H9 (cell line): ENCODE measurements at places on chromosomes 1 and 21. TPM values are rescaled to one million over a fixed set of nuclear protein-coding genes. Genes with fewer than 3 reads are reported as not detected.

Gene ATP6V1G3
- not detected in 2 replicates for total RNA-seq

DNA sequence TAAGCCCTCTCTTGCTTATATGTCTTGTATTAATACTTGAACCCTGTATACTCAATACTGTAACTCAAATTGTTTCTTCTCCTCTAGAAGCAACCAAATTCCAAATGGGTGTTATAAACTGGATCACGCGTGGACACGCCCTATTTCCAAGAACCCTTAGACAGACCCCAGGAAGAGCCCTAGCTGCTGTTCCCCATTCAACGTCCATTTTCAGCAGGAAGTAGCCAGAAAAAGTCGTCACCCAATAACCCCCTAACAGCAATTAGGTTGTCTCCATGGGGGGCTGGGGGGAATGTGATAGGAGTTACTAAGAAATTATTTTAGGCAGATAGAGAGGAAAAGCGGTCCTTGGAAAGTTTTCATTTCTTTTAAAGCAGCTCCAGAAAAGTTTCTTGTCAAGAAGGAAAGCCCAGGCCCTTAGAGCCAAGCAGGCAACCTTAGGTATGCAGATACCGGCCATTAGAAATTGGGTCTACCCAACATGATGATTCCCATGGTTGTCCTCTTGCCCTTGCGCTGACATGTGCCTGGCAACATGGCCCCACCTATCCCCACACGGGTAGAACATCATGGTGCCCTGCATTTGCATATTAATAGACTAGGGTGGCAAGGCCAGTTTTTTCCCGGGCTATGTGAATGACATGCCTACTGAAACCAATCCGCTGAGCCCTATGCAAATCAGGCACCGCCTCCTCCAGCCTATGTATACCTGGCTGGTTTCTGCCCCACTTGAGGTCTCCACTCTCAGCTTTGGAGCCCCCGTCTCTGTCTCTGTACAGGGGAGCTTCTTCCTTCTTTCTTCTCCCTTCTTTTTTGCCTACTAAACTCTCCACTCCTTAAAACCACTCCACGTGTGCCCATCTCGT lies 4.0 kb upstream of the CD46 start:
- DNase-seq: peak; percentile 63

DNA sequence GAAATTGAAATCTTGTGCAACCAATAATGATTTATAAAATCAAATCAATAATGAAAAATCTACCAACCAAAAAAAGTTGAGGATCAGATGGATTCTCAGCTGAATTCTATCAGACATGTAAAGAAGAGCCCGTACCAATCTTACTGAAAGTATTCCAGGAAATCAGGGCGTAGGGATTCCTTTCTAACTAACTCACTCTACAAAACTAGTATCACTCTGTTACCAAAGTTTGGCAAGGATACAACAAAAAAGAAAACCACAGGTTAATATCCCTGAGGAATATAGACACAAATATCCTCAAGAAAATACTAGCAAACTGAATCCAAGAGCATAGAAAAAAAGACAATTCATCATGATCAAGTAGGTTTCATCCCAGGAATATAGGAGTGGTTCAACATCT lies 52.8 kb upstream of the ADGRL4 start:
- no peak for DNase-seq

DNA sequence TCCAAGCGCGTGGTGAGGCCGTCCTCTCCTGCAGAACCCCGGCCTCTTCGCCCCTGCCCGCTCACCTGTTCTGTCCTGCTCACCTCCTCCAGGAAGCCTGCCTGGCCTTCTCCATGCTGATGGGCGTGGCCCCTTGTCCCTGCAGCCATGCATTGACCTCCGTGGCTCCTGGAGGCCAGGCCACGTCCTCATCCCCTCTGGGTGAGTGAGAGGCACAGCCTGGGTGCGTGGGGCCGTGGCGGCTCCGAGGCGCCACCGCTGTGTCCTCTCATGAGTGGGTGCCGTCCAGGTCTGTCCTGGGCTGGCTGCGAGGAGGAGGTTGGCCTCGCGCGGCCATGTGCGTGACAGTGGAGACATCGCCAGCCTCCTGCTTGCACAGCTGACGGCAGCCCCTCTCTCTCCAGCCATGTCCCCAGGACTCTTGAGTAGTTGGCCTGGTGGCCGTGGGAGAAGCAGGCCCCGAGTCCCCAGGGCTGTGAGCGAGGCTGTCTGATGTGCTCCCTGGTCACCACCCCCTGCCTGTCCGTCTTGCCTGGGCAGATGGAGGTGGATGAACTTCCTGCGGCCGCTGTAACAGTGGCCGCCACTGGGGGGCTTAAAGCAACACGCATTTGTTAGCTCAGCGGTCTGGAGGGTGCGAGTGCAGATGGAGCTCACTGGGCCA lies 58.1 kb downstream of the PRKCZ start:
- peak; percentile 89 for DNase-seq

- peak; percentile 33 for DNase-seq
Measured at GRCh38 chr21:45551783-45552695, 9.8 kb upstream of the SLC19A1 start.

GRCh38 chr1:222654849-222655248 lies 37.0 kb downstream of the MIA3 start:
- no peak for DNase-seq

DNA sequence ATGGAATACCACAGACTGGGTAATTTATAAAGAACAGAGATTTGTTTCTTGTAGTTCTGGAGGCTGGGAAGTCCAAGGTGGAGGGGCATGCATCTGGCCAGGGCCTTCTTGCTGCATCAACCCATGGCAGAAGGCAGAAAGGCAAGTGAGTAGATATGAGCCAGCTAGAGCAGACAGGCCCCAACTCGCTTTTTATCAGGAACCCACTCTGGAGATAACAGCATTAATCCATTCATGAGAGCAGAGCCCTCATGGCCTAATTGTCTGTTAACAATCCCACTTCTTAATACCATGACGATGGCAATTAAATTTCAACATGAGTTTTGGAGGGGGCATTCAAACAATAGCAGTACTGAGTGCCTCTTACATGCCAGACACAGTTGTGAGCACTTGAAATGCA lies 87.2 kb upstream of the SOX13 start:
- no peak for DNase-seq

GRCh38 chr21:46416551-46416950 lies 42.1 kb upstream of the DIP2A start:
- DNase-seq: no peak

- no peak for DNase-seq
Measured at GRCh38 chr1:54970901-54971300, 9.5 kb upstream of the TMEM61 start.

GRCh38 chr1:167118188-167118587 lies 24.3 kb downstream of the STYXL2 start:
- no peak for DNase-seq
